ENCODE measurements at places on chromosomes 7 and 10.

DNA sequence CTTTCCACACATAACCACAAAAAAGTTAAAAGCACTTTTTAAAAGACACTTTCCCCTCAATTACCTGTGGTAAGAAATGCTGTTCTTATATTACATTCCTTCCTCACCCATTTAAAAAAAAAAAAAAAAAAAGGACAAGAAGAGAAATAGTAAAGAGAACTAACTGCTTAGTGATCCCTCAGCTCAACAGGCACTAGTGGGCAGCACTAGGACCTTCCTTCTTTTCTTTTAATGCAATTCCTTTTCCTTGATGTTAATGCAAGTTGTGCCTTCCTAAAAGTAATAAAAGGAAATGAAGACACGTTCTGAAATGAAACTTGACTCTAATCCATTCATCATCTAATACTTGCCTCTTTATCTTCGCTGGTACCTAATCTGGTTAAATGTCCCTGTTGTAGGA, 189.7 kb downstream of the TCF7L2 start:
- peak; percentile 46 for DNase-seq

- DNase-seq, result no peak
Measured at GRCh38 chr10:95562341-95562965, 1.3 kb upstream of the SORBS1 start.

GRCh38 chr10:3886191-3886590, 101.2 kb upstream of the KLF6 start:
- peak; percentile 64 for DNase-seq

DNA sequence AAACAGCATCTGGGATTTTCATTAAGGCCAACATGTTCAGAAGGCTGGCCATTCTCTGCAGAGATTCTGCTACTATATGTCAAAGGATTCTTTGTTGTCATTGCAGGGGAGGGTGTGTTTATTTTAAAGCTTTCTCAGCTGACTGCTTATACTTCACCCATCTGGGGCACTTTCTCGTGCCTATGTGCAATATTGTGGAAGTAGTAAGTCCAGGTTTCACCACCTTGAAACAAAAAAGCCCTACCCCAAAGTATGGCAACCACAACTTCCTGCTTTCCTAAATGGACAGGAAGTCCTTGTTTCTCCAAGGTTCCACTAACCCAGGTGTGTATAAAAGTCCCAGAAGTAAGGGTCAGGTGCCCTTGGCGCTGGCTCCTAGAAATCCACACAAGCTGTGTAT, 58.7 kb upstream of the COL1A2 start:
- no peak for DNase-seq

GRCh38 chr10:14184841-14185315, 145.8 kb downstream of the FRMD4A start:
- DNase-seq, result no peak
